NCI-H1105 treated with DMSO at 0.1 percent for 48 hours (cell line): ENCODE measurements at places on chromosomes 3 and 15.
A peak's percentile ranks its signal among the peaks of the same experiment; 100 is the strongest.

GRCh38 chr15:30072630-30073029 is 10.1 kb upstream of the GOLGA8J start:
- DNase-seq = no peak

DNA sequence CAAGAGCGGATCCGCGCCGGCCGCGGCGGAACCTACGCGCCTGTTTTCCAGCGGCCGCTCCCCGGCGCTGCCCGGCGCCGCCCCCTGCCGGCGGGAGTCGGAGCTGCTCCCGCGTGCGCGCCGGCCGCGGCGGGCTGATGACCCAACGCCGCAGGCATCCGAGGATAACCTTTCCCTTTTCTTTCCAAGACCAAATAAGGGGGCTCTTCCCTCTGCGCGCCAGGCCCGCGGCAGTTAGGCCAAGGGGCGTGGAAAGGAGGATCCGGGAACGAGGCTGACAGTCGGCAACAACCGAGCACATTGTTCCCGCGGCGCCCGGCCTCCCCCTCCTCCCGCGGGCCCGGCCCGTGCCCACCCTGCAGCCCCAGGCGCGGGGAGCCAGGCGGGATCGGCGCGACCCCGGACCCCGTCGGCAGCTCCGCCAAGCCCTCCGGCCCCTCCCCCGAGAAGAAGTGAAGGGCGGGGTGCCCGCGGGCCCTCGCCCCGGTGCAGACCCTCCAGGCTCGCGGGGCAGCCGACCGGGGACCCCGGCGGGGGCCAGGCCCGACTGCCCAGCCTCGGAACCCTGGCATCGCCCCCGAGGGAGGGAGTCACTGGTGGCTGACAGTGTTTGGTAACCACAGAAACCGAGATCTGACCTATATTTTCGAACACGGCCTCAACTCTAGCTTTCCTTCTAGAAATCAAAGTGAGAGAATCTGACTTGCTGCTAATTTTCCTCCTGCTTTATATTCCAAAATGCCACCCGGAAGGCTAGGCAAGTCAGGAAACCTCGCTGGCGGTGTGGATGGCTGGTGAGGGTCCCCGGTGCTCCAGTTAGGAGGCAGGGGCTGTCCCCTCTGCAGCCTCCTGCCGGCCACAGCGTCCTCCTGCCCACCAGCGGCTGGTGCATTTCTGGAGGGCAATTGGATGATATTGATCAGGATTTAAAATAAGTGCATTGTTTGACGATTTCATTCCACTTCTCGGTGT is 45.6 kb upstream of the SYNM start:
- peak; percentile 33 for DNase-seq

DNA sequence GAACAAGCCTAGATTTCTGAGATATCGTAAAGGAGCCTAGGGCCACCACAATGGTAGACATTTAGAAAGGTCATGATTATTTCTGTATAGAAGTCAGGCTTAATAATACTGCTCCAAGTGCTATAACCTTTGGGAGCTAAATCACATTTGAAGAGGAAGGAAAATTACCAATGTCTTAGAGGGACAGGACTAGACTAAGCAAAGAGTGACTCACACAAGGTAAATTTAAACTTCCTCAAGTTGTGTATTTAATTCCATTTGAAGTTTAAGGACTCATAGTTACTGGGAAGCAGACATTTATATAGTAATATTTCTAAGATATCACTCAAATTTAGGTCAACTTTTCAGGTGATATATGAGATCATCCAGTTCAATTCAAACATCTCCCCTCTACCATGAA is 227.6 kb upstream of the MME start:
- no peak for DNase-seq

DNA sequence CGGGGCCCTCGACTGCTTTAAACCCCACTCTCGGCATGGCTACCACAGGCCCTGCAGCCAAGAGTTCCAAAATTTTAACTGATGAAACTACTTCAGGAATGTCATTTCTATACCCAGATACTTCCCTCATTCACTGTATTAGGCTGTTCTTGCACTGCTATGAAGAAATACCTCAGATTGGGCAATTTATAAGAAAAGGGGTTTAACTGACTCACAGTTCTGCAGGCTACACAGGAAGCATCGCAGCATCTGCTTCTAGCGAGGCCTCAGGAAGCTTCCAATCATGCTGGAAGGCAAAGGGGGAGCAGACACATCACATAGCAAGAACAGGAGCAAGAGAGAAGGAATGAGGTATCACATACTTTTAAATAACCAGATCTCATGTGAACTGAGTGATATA is 21.6 kb upstream of the ALCAM start:
- no peak for DNase-seq

DNA sequence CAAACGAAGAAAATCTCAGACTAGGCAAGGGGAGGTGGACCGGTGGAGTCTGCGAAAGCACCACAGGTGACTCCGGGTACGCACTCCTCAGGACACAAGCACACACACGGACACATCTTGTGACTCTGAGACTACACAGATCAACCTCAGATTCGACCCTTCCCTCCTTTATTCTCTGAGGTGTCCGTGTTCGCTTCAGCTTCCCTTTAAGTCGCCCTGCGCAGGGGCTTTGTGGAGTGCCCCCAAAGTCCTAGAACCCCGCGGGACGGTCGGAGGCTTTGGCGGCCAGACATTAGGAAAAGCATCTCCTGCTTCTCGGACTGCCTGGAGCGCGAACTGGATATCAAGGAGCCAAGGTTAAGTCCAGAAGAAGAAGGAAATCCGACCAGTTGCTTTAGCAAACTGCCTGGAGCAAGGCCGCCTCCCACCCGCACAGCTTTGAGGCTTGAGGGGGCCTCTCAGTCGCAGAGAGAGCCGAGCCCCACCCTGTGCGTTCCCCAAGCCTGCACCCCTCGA is 730 bp downstream of the DGKG start:
- peak; percentile 28 for DNase-seq

- peak; percentile 12 for DNase-seq
Observed at GRCh38 chr15:38707802-38708671, 143.4 kb upstream of the RASGRP1 start.

GRCh38 chr15:70344666-70345065 is 246.9 kb upstream of the TLE3 start:
- DNase-seq = no peak

DNA sequence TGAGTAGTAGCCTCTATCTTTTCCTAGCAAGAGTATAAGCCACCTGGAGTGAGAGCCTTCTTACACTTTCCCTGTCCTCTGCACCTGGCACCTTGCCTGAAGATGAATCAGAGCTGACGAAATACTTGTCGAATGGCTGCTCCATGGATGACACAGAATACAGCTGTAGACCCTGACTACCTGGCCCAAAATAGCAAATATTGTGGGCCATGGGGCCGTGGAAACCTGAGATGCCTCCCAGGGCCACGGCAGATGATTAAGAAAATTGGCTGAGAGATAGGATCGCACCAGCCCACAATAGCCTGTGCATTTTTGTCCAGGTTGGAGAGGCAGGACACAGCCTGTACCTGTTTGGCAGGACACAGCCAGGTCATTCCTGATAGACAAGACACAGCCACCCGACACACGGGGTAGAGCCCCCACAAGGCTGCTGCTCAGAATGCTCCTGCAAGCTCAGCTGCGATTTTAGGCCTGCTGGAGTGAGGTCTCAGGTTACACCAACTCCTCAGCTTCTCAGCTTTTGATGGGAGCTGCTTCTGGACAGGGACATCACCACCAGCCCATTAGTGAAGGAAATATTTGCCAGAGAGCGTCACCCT is 22.9 kb upstream of the TPM1 start:
- DNase-seq = no peak

DNA sequence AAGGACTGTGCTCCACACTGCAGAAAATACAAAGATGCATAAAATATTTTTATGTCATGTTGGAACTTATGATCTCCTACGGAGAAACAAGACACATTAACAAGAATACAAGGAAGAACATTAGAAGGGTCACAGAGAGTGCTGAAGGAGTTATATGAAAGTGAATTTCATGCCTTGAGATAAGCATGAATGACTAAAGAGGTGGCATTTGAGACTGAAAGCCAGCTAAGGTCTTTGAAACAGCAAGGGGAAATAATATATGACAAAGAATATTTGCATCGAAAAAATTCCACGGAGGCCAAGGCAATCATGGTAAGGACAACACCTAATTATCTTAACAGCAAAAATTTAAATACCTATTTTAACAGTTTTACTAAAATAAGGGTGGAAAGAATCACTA is 12.5 kb downstream of the GSK3B start:
- DNase-seq = no peak

- no peak for DNase-seq
Observed at GRCh38 chr15:31212326-31213080, 111.0 kb upstream of the TRPM1 start.

GRCh38 chr3:18369551-18370185 is 55.5 kb downstream of the SATB1 start:
- peak; percentile 90 for DNase-seq

- DNase-seq = no peak
Observed at GRCh38 chr3:151379083-151379734, 5.3 kb downstream of the P2RY12 start.

GRCh38 chr3:9111417-9111816 is 138.0 kb downstream of the SRGAP3 start:
- DNase-seq = no peak

DNA sequence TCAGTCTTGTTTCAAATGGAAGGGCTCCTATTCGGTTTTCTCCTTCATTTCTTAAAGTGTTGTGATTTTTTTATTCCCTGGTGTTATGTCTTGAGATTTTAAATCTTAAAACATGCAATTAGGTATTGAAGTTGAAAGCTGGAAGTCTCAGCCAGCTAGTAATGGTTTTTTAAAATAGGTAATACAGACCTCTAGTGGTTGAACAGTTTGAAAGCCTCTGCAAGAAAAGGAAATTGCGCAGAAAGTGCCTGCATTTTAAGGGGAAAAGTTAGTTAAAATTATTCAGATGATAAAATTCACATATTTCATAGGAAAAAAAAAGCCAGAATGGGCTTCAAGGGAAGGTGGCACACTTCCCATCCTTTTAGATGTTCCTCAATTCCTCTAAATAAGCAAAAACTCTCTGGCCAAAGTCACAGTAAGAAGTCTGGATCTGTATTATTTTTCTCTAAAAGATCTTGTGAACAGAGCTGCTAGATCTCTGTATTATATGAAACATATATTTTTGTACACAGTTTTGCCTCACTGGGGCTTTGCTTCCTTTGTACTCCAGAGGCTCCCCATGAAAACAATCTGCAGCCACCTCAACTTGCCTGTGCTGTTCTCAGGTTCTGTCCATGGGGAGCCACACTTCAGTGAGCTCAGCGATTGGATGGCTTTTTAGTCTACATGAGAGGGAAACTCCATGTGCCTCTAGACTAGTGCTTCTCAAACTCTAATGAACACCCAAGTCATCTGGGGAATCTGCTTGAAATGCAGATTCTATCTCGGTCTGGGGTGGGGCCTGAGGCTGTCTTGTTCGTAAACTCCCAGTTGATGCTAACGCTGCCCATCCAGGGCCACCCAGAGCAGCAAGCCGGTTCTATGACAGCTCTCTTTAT is 21.5 kb downstream of the AGTR1 start:
- DNase-seq = peak; percentile 35

DNA sequence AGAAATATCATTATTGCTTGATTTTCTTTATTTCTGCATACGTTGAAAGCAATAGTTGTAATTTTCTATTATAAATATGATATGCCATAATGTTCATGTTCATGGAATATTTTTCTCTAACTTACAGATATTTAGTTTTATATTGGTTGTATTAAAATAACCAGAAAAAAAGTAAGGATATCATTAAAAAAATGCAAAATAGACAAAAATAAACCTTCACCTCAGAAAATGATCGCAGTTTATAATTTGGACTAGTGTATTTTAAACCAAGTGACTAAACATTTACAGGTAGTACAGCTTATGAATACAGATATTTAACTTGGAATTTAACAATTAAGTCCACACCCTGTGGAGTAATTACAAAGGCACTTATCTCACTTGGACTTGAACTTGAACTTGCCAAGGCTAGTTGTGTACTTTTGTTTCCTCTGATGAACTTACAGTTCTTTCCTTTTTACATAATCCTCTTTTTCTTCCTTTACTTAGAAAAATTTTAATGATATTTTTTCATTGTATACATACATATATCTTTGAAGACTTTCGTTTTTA is 156.7 kb downstream of the CHL1 start:
- no peak for DNase-seq

GRCh38 chr3:2246873-2247648 is 148.4 kb downstream of the CNTN4 start:
- no peak for DNase-seq

GRCh38 chr15:69402816-69403215 is 11.3 kb upstream of the KIF23 start:
- DNase-seq = no peak

DNA sequence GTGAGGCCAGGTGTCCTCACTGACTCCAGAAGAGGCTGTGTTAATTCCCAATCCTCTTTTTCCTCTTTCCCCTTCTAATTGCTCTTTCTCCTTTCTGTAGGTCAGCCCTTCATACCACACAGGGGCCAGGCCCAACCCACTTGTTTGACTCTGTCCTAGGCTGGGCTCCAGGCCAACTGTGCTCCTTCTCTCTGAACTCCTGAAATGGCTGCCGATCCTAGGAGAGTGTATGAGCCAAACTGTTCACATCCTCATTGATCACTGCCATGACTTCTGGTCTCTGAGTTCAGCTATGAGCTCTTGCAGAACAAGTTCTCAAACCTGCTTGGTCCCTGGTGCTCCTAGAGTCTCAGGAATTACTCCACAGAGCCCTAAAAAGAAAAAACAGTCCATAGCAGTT is 145.1 kb downstream of the VGLL4 start:
- DNase-seq = peak; percentile 59

DNA sequence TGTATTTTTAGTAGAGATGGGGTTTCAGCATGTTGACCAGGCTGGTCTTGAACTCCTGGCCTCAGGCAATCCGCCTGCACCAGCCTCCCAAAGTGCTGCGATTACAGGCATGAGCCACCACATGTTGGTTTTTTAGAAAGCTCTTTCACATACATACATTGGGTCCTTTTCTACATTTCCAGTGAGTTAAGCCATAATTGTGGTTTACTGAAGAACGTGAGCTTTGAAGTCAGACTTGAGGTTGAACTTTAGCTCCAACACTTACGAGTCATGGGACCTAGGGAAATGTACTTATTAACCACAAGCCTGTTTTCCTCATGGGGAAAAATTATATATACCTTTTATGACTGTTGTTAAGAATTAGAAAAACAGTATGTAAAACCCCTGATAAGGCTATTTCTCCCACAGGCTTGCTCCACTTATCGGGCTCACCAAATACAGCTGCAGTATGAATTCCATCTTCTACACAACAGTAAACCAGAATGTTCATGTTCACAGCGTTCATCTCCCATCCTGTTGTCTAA is 39.0 kb downstream of the GPR160 start:
- DNase-seq = no peak

GRCh38 chr3:30696896-30697295 is 90.5 kb downstream of the TGFBR2 start:
- no peak for DNase-seq
